Chondrocyte (in vitro differentiated cells): ENCODE measurements at places on chromosomes 1 and 21. TPM values are rescaled to one million over a fixed set of nuclear protein-coding genes. Genes with fewer than 3 reads are reported as not detected.

DNA sequence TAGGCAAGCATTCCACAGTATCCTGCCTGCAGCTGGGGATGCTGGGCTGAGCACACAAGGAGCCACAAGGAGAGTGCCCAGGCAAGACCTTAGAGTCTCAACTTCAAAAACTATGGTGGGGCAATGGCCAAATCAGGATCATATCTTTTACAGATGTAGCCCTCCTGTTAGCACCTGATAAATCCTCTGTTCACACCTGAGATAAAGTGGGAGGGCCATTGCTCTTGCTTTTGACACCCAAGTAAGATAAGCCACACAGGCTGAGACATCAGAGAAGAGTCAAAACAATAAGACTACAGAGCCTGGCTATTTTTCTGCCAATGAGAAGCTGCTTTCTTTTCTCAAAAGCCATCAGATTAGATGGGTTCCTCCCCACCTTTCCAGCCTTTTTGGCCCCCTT is 148.9 kb downstream of the AJAP1 start:
- H3K27me3 ChIP-seq, result no peaks in the 10 kb centered on the region
- no peak overlapping the region for H3K27ac ChIP-seq
- DNase-seq, result no peak
- H3K4me3 ChIP-seq, result no peak overlapping the region
- no peaks in the 10 kb centered on the region for H3K36me3 ChIP-seq

DNA sequence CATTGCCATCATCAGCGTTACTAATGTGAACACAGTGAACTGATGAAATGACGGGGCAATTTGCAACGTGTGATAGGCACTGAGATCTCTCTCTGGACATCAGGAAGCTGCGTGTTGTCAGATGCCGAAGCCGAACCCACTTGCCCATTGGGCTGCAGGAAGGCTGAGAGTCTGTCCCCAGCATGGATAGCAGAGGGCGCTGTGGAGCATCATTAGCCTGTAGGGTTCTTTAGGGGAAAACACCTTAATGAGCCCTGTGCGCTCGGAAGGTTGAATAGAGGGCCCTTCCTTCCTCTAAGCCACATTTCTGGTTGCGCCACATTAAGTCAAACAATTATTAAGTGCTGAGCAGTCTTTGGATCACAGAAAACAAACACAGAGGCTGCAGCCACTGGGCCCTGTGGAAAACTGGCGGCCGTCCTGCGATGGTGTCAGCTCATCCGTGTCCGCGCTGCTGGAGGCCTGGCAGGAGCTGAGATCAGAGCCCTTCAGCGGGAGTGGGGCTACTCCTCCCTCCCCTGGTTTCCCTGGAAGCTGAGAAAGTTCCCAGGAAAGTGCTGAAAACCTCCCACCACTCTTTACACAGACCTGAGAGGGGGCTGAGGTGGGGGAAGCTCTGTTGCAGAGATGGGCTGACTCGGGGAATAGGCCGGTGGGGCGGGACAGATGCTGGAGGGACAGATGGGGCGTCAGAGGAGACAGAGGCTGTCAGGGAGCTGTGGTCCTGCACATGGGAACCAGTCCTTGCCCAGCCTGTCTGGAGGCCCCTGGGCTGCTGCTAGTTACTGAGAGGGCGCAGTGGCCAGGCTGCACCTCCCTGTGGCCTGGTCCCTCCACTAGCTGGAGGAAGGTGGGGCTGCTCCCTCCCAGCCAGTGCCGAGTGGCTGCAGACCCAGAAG is 12.7 kb downstream of the TFF2 start:
- no peak overlapping the region for H3K27ac ChIP-seq
- H3K4me1 ChIP-seq, result no peaks in the 10 kb centered on the region
- no peak overlapping the region for H3K4me3 ChIP-seq
- no peaks in the 10 kb centered on the region for H3K36me3 ChIP-seq
- peaks cover 24% of the 10 kb centered on the region for H3K27me3 ChIP-seq

The CD58 gene
- 15.1 to 20.4 TPM (median 19.6 TPM) in 3 replicates for total RNA-seq

- H3K27ac ChIP-seq, result no peak overlapping the region
- no peak overlapping the region for H3K4me3 ChIP-seq
- DNase-seq, result no peak
These were observed 5.1 kb upstream of the SRM start for GRCh38 chr1:11064942-11065341.

The C1orf141 gene
- not detected in 3 replicates for total RNA-seq

DNA sequence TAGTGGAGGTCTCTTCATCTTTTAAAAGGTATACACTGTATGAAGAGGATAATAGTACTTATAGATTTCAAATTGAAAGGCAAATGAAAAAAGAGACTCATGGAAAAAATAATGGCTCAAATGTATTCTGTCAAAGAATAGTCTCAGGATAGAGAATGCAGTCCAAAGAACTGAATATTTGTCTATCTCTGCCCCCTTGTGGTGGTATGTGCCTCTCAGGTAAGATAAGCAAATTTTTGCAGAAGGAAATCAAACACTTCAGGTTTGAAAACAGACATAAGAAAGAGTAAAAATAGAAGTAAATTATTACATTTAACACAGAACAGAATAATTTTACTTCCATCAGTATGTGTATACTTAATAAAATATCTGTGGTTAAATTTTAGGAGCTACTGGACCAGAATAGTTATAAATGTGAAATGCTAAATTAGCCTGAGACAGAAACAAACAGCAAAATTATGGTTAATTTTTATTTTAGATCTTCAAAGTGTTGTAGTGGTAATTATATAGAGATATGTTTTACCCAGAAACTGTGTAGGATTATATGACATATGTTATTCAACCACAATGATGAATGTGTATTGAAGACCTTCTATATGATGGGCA is 164.4 kb upstream of the PALMD start:
- H3K27ac ChIP-seq, result no peak overlapping the region
- H3K4me3 ChIP-seq, result no peak overlapping the region
- H3K36me3 ChIP-seq, result peaks cover 2% of the 10 kb centered on the region

DNA sequence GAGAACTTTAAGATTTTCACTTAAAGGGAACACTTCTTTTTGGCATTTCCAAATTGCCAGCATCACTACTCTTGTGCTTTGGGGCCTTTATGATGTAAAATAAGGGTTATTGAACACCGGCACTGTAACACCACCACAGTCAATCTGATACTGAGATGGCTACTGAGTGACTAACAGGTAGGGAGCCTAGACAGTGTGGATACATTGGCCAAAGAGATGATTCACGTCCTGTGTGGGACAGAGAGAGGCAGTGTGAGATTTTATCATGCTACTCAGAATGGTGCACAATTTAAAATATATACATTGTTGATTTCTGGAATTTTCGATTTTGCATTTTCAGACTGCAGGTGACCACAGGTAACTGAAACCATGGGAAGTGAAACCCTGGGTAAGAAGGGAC is 261.6 kb downstream of the SPATA17 start:
- DNase-seq, result no peak
- no peak overlapping the region for H3K27ac ChIP-seq
- H3K4me1 ChIP-seq, result no peaks in the 10 kb centered on the region
- H3K36me3 ChIP-seq, result no peaks in the 10 kb centered on the region

DNA sequence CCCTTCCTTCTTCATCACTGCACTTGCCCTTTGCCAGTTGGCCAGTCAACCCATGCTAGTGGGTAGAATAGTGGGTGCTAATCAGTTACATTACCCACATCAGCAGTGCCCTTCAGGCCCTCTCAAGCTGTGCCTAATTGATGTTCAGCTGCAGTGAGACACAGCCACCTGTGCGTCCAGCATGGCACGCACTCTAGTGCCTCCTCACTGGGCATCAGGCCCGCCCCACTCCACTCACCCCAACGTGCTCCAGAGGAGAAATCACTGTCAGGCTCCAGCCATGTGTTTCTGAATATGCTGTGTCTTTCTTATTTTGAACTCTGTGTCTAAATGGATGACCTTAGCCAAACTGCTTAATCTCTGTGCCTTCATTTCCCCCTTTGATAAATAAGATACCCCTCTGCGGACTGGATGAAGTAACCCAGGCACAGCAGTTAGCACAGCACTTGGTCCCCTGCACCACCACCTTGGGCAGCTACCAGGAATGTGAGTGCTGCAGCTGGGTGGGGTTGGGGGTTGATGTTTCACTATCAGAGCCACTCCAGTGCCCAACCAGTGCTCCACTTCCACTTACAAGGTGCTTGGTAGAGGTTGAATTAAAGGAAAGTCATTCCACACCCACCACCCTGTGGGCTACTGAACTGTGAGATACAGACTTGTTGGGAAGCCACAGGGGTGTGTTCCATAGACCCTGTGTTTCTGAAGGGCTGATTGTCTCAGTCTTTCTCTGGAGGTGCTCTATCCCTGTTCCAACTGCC is 8.9 kb upstream of the ADORA3 start:
- H3K27me3 ChIP-seq, result no peaks in the 10 kb centered on the region
- H3K4me3 ChIP-seq, result no peak overlapping the region
- no peak overlapping the region for H3K27ac ChIP-seq
- peaks cover 14% of the 10 kb centered on the region for H3K4me1 ChIP-seq
- DNase-seq, result no peak
- H3K36me3 ChIP-seq, result no peaks in the 10 kb centered on the region

- no peaks in the 10 kb centered on the region for H3K27me3 ChIP-seq
- H3K27ac ChIP-seq, result no peak overlapping the region
- no peak overlapping the region for H3K4me3 ChIP-seq
These were observed 1071.9 kb upstream of the TMPRSS15 start for GRCh38 chr21:19475525-19475924.

DNA sequence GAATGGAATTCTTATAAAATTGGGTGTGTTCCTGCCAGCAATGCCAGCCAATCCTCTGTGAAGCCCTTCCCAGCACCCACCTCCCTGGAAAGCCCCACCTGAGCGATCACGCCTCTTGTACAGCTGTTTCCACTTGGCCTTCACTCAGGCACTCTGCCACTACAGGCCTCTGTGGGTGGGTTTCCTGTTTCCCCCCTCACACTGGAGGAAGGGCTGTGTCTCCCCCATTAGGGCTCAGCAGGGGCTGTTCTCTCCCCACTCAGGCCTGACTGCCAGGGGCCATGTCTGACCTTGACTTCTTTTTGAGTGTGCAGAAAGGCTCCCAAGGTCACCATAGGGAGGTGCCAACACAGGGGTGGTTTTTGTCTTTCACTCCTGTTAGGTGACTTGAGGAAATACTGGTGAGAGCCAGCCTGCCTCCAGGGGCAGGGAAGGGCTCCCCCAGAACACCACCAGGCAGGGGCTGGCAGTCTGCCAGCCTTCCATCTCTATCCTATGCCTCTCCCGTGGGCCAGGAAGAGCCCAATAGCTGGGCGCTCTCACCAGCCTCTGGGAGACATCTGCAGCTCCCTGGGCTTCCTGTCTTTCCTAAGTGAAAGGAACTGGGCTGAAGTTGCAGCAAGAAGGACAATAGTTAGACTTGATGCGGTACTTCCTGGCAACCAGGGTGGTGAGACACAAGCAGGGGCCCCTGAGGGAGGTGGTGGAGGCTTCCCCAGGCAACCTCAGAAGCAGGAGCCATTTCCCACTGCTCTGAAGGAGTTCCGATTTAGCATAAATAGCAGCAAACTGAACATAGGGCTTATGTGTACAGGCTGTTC is 49.1 kb downstream of the ELK4 start:
- H3K4me3 ChIP-seq, result no peak overlapping the region
- no peak overlapping the region for H3K27ac ChIP-seq
- H3K36me3 ChIP-seq, result no peaks in the 10 kb centered on the region
- no peaks in the 10 kb centered on the region for H3K4me1 ChIP-seq
